ENCODE measurements at places on chromosomes 13 and 19. TPM values are rescaled to one million over a fixed set of nuclear protein-coding genes. Genes with fewer than 3 reads are reported as not detected.

GRCh38 chr19:17331045-17331558 is 3.6 kb downstream of the ANO8 start:
- DNase-seq, result peak; percentile 29

The NBEA gene
- polyA plus RNA-seq, result 2.6 TPM

DNA sequence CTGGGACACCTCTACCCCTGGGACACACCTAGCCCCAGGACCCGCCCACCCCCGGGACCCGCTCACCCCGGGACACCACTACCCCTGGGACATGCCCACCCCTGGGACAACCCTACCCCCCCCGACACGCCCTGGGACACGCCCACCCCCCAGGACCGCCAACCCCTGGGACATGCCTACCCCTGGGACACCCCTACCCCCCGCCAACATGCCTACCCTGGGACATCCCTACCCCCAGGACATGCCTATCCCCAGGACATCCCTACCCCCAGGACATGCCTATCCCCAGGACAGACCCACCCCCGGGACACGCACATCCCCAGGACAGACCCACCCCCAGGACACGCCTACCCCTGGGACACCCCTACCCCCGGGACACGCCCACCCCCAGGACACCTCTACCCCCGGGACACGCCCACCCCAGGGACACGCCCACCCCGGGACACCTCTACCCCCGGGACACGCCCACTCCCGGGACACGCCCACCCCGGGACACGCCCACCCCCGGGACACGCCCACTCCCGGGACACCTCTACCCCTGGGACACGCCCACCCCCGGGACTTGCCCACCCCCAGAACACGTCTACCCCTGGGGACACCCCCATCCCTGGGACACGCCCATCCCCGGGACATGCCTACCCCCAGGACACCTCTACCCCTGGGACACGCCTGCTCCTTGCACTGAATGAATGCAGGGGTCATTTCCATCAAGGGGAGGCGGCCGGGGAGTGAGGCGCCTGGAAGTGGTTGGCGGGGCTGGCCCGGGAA is 32.3 kb downstream of the ADPRHL1 start:
- no peak for DNase-seq

The CGB8 gene
- polyA plus RNA-seq, result not detected

DNA sequence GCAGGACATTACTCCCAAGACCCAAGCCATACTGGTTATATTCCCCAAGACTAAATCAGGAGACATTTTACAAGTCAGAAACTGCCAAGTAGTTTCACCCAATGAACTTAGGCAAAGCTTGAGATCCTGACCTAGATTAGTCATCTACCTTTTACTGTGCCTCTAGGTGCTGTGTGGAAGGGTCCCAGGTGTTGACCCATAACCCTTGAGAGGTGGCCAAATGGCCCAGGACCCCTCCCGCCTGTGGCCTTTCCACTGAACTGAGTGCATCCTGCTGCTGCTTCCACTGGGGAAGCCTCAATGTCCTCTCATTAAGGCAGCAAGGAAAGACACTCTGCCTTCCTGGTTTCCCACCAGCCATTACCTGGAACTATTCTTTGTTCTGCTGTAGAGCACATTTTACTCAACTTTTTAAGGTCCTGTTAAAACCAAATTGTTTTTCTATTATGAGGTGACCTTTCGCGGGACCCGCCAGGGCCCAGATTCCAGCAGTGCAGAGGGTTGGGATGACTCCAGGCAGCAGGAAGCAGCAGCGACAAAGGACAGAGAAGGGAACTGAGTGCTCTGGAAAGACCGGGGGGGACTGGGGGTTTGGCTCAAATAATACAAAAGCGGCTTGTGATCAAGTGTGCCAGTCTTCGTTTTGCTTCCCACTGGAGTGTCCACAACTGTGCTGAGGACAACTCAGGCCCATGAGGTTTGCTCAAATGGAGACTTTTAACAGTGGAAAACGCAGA is 27.1 kb downstream of the ANKRD10 start:
- DNase-seq, result no peak

The TJP3 gene
- 2.1 TPM for polyA plus RNA-seq

The LIM2 gene
- polyA plus RNA-seq, result not detected

The SLC15A1 gene
- not detected for polyA plus RNA-seq

- DNase-seq, result no peak
Observed at GRCh38 chr13:41788552-41788951, 172.4 kb downstream of the VWA8 start.

- DNase-seq, result no peak
Observed at GRCh38 chr13:47723898-47724297, 277.2 kb downstream of the SUCLA2 start.

DNA sequence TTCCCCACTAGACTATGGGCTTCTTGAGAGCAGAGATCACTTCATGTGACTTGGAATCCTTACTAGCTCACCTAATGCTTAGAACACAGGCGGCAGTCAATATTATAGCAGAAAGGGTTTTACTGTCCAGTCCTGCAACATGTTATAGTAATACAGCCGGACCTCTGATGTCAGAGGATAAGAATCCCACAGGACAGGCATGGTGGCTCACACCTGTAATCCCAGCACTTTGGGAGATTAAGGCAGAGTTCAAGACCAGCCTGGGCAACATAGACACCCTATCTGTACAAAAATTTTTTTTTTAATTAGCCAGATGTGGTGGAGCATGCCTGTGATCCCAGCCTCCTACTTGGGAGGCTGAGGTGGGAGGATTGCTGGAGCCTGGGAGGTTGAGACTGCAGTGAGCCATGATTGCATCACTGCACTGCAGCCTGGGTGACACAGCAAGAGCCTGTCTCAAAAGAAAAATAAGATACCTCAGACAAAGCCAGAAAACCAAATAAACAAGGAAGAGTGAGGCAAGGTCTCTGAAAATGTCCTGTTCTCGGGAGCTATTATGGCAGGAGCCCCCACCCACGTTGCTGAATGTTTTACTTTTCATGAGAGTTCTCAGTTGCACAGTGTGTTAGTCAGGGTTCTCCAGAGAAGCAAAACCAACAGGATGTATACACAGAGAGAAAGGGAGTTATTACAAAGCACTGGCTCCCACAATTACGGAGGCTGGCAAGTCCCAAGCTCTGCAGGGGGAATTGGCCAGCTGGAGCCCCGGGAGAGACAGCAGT is 100.8 kb downstream of the UBL3 start:
- no peak for DNase-seq

GRCh38 chr19:29596885-29597525 is 9.1 kb upstream of the POP4 start:
- no peak for DNase-seq

- DNase-seq, result no peak
Observed at GRCh38 chr13:110949628-110950027, 34.8 kb upstream of the ANKRD10 start.

DNA sequence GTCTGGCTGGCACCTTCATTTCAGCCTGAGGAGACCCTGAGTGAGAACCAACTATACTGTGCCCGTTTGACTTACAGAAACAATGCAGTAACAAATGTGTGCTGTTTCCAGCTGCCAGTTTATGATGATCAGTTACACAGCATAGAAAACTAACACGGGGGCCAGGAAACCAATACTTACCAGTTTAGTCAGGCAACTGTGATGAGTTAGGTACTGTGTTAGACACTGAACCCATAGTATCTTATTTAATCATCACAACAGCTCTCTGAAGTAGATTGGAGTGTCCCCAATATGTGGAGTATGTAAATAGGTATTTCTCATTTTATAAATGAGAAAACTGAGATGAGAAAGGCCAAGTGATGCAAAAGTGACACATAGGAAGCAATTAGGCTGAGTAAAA is 620.9 kb upstream of the KLF12 start:
- DNase-seq, result no peak

- no peak for DNase-seq
Observed at GRCh38 chr13:51935326-51936171, 73.8 kb downstream of the CCDC70 start.

DNA sequence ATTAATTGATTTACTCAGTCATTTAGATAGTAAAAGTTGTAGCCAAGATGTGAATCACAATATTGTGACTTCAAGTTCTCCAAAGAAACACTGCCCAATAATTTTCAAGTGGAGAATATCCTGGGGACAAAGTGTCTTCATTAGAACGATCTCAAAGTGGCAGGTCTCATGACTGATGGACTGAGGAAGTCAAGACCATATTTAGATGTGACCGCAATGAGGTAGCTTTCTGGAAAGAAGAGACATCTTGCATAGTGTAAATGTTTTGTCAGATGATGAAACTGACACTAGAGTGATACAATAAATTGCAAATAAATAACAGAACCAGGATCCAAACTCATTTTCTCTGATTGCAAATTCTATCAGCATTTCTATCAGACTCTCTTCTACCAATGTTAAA is 1476.9 kb downstream of the EFNB2 start:
- no peak for DNase-seq

DNA sequence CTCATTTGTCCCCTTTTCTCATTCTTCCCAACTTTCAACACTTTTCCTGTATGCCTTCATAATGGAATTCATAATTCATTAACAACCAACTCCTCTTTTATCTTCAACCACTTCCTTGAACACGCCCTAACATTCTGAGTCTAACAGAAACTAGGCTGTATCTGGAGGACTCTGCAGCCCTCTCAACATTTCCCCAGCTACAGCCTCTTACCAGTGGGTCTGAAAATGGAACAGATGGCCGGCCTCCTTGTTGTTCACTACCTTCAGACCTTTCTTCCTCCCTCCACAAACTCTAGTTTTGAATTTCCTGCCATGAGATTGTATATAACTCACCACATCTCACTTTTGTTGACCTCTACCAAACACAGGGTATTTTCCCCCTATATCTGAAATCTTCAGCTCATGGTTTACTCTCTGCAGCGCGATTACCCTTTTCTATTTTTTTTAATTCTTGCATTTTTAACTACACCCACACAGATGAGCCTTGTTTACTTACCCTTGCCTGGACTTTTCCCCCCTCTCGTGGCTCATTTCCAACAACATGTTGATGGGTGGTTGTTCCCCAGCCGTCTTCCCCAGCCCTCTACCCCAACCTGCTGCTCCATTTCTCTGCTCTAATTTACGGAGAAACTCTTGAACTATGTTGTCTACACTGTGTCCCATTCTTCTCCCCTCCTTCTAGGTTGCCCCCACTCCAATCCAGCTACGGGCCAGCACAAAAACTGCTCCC is 846 bp downstream of the ZNF790 start:
- DNase-seq, result peak; percentile 8

The ZSCAN4 gene
- polyA plus RNA-seq, result not detected

GRCh38 chr13:98129059-98129746 is 13.7 kb upstream of the FARP1 start:
- DNase-seq, result no peak

The CLEC4G gene
- polyA plus RNA-seq, result 0.58 TPM

The ZNF260 gene
- 3.0 TPM for polyA plus RNA-seq

- DNase-seq, result peak; percentile 29
Observed at GRCh38 chr13:51794964-51795363, 9.0 kb downstream of the DHRS12 start.

The ITPKC gene
- 8.7 TPM for polyA plus RNA-seq

- no peak for DNase-seq
Observed at GRCh38 chr13:112880221-112880641, 88.8 kb upstream of the MCF2L start.

The KLK2 gene
- polyA plus RNA-seq, result 1.2 TPM

DNA sequence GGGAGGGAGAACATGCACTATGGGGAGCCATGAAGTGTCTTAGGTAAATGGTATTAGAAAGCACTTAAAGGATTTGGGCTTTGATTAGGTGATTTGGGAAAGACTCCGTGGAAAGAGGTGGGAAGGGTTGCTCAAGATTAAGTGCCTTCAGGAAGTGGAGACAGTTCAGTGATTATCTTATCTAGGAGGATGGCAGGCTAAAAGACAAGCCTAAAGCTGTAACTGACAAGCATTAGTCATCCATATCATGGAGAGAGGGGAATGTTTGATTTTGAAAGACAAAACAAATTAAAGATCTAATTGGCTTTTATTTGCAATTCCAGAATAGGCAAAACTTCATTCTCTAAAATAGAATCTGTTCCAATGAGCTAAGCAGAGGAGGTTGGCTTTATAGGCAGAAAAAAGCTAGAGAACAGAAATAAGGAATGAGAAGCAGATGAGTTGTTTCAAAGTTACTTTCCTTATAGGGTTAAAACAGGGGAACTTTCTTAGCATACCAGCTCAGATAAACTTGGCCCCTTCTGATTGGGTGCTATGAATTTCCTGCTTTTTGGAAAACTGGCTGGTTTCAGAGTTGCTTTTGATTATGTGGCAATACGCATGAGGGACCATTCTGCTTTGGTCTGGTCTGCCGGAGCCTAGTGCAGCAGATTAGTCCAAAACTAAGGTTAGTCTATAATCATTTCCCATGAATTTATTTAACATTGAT is 1.8 kb upstream of the DIAPH3 start:
- no peak for DNase-seq

The FFAR1 gene
- 17.9 TPM for polyA plus RNA-seq

Data from B cell (primary cell).